H7 (cell line): ENCODE measurements at places on chromosomes 2 and 18.

- DNase-seq = no peak
These were observed 472.6 kb upstream of the NETO1 start for GRCh38 chr18:73340135-73340977.

GRCh38 chr2:240819126-240819857, 727 bp downstream of the KIF1A start:
- DNase-seq = peak; percentile 92

GRCh38 chr2:183552716-183553115, 428.5 kb downstream of the NUP35 start:
- DNase-seq = no peak

- no peak for DNase-seq
These were observed 177.0 kb upstream of the RBMS1 start for GRCh38 chr2:160670618-160671017.

DNA sequence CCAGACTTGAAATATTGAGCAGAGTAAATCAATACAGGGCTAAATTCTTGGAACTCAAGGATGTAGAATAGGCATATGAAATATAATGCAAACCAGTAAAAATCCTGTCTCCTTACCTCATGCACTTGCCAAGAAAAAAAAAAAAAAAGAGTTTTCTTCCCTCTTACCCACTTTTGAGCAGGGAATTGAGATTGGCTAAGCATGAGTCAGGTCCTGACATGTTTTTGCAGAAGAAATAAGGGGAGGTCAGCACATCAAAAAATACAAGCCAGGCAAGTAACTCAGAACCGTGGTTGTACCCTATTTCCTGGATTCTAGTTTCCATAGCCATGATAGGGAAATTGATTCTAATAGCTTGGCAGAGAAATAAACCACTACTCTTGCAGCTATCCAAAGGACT, 1526.7 kb downstream of the LRP1B start:
- DNase-seq = no peak

- no peak for DNase-seq
These were observed 61.1 kb upstream of the ACYP2 start for GRCh38 chr2:54054271-54054670.

DNA sequence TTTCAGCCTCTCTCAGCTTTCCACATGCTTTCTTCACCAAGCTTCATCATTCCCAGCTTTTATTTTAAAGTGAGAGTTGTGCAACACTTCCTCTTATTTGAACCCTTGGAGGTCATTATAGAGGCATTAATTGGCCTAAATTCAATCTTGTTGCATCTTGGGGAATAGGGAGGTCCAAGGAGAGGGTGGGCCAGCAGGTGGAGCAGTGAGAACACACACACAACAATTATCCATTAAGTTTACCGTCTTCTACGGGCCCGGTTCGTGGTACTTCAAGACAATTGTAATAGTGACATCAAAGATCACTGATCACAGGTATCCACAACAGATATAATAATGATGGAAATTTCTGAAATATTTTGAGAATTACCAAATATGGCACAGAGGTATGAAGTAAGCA, 457.2 kb upstream of the SMIM21 start:
- no peak for DNase-seq

- DNase-seq = no peak
These were observed 81.6 kb downstream of the SH3RF3 start for GRCh38 chr2:109210431-109211200.

DNA sequence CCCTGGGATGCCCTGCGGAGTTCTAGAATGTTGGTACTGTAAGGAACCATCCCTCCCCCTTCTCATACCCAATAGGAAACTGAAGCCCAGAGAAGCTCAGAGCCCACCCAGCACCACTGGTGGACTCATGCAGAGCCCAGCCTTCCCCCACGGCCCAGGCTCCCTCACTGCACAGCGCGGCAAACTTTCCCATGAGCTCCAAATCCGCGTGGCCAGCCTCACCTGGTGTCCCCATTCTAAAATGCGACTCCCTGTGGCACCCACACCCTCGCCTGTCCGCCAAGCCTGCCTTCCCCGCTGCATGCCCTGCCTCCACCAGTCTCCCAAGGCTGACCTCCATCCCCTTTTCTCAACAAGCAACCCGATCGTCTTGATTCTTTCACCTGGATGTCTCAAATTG, 51.1 kb downstream of the PTGR3 start:
- no peak for DNase-seq

- peak; percentile 86 for DNase-seq
These were observed 3.3 kb downstream of the KCNIP3 start for GRCh38 chr2:95300450-95300849.

DNA sequence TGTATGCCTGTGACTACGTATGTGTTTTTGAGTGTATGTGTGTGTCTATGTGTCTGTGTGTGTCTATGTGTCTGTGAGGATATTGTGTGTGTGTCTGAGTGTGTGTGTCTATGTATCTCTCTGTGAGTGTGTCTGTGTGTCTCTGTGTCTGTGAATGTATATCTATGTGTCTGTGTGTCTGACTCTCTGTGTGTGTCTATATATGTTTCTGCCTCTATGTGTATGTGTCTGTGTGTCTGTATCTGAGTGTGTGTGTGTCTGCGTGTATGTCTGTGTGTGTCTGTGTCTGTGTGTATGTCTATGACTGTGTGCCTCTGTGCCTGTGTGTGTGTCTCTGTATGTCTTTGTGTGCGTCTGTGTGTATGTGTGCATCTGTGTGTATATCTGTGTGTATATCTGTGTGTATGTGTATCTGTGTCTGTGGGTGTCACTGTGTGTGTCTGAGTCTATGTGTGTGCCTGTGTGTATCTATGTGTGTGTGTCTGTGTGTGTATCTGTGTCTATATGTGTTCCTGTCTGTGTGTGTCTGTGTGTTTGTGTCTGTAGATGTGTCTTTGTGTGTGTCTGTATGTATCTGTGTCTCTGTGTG, 172.7 kb downstream of the MYCN start:
- no peak for DNase-seq

DNA sequence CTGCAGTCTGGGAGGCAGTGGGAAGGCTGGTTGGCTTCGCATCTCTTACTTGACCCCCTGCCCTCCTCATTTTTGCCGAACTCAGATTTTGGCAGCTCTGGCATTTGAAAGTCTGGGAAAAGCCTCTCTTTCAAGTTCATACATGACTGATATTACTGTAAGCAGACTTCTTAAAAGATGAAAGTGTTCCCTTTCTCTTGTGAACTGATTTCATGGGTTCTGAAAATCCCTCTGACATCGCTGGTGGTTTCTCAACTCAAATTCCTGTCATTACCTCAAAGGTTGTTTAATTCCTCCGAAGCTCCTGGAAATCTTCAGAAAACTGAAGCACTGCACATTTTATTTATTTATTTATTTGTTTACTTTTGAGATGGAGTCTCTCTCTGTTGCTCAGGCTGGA, 16.9 kb upstream of the SLC38A11 start:
- DNase-seq = no peak

DNA sequence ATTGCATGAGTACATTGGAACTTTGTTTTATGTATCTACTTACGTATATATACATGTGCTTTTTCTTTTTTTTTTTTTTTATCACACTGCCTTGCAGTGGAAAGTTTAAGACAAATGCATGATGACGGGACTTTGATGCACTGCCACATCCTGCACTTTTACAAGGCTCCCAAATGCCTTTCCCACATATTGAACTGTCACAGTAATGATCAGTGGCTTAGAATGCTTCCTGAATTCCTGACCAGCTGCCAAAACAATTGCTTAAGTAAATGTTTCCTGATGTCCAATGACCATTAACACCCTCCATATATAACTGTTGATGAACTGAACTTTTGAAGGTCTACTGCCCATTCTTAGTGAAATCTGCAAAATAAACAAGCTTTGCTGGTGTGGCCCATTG, 60.2 kb downstream of the LYPD6B start:
- no peak for DNase-seq

- DNase-seq = peak; percentile 41
These were observed 149.1 kb downstream of the RHBDD1 start for GRCh38 chr2:226984750-226985582.

GRCh38 chr2:69731147-69731970, 10.6 kb upstream of the ANXA4 start:
- no peak for DNase-seq

GRCh38 chr2:238117199-238118154, 17.3 kb downstream of the ESPNL start:
- no peak for DNase-seq

DNA sequence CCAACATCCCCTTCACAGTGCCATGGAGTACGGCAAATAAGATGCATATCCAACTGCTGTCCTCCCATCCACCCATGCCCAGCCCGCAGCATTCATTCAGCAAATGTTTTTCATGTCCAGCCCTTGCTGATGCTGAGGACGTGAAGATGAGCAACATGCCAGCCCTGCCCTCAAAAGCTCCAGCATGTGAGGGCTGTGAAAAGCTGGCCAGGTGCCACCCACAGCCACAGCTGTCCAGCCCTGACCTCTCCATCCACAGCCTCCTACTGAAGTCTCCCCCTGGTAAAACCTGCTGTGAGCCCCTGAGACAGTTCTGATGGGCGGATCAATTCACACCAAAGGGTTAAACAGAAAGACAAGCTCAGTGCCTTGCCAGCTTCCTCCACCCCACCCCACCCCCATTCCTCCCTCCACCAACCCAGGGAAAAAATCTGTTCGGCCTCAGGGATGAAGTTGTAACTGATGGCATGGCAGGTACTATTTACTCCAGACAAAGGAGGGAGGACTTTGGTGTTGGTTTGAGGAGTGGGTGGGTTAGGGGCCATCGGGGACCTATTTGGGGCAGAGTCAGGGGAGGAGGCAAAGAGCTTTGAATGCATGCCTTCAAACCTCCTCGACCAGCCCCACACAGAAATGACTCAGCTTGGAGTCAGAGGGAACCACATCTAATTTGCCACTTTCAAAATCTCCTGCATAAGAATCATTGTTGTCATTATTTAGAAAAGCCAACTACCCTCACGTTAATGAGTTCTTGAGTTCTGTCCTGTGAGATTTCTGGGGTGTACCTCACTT, 4.3 kb downstream of the ZBTB7C start:
- peak; percentile 48 for DNase-seq

DNA sequence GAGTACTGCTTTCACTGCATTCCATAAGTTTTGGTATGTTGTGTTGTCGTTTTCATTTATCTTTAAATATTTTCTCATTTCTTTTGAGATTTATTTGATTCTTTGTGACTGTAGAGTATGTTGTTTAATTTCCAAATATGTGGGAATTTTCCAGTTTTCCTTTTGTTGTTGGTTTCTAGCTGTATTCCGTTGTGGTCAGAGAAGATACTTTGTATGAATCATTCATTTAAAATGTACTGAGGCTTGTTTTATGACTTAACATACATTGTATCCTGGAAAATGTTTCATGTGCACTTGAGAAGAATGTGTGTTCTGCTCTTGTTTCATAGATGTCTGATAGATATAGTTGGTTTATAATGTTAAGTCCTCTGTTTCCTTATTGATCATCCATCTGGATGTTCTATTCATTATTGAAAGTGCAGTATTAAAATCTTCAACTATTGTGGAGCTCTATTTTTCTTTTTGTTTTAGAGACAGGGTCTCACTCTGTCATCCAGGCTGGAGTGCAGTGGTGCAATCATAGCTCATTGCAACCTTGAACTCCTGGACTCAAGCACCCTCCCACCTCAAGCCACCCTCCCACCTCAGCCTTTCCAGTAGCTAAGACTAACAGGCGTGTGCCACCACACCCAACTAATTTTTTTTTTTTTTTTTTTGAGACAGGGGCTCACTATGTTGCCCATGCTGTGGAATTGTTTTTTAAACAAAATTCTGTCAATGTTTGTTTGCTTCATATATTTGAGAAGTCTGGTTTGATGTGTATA, 96.8 kb downstream of the TAF4B start:
- DNase-seq = no peak
